ENCODE measurements at places on chromosomes 2 and 18.

DNA sequence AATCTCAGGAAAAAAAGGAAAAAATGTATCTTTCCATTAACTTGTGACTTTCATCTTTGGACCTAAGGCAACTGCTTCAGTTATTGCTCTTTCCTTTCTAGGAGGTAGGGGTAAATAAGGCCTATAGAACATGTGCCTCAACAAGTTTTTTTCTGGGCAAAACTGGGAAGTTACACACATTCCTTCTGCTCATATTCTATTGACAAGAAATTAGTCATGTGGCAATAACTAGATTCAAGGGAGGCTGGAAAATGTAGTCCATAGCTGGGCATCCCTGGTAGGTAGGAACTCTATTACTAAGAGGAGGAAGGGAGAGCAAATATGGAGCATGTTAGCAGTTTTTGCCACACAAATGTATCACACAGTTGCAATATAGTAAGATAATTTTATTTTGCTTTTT, 37.7 kb upstream of the NEMP2 start:
- DNase-seq: no peak

DNA sequence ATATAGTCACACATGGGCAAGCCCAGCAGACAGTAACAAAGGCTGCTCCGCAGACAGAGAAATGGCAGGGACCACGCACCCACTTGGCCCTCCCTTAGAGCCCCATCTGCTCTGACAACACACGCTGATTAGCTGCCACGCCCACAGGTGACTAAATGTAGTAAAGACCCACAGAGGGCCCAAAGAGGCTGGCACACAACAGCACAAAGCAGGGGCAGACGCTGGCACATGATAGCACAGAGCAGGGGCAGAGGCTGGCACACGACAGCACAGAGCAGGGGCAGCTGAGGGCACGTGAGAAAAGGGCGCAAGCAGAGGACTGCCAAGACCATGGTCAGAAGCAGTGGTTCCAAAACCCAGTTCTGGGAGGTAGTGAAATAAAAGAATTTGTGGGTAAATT, 10.6 kb downstream of the AFG3L2 start:
- DNase-seq: no peak

DNA sequence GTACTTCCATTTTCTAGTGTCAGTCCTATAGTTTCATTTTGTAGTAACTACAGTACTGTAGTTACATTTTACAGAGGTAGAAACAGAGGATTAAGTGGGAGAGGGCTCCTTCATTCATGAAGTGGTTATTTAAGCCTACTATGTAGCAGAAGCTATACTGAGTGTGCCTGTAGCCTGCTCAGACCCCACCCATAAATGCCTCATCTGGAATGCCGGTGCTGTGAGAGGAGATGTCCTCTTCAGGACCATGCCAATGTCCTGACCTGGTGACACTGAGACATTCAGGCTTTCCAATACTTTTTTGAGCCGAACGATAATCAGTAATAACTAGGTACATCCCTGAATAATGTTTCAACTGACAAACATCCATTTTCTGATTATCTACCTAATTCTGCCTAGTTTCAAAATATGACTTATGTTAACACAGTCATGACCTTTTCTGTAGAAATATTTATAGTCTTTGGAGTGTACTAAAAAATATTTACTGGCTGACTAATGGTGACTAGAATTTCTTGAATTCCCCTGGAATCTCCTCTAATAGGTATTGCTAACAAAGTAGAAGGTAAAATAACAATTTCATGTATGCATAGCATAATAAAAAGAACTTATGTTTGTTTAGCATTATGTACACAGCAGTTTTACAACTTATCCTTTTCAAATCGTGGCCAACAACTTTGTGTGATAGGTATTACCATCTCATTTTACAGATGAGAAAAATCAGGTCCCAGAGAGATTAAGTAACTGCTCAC, 10.2 kb upstream of the ARHGAP28 start:
- DNase-seq: no peak

DNA sequence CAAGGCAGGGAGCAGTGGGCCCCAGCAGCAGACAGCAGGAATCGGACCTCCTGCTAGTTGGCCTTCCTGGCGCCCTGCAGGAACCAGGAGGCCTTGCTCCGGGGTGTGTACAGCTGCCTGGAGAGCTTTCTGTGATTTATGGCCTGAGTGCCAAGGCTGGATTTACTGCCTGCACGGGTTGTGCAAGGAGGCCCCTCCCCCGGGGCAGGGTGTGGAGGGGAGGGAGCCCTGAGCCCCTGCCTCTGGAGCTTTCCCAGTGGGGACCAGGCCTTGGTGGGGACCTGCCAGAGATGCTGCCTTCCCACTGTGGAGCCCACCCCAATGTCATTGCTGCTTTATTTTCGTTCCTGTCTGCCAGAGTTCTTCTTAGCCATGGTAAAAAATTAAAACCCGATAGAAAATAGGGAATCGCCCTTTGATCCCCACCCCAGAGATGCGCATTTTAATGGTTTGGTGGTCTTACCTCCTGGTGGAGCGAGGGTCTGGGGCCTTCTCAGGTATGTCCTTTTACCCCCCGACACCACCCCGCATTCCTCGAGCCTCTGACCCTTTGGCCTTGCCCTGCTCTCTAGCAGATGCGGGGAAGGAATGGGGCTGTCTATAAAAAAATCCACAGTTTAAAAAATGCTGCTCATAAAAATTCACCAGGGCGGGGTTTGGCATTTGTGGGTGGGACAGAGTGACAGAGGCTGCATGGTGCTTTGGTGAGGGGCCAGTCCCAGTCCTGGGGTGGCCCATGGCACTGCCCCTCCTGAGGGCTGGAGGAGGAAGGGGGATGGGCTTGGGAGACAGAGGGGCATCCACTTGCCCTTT, 6.9 kb upstream of the RALB start:
- DNase-seq: peak; percentile 75

- DNase-seq: no peak
Measured at GRCh38 chr2:207967121-207967520, 58.2 kb downstream of the PLEKHM3 start.

- DNase-seq: no peak
Measured at GRCh38 chr2:30305235-30305634, 73.9 kb downstream of the LBH start.

DNA sequence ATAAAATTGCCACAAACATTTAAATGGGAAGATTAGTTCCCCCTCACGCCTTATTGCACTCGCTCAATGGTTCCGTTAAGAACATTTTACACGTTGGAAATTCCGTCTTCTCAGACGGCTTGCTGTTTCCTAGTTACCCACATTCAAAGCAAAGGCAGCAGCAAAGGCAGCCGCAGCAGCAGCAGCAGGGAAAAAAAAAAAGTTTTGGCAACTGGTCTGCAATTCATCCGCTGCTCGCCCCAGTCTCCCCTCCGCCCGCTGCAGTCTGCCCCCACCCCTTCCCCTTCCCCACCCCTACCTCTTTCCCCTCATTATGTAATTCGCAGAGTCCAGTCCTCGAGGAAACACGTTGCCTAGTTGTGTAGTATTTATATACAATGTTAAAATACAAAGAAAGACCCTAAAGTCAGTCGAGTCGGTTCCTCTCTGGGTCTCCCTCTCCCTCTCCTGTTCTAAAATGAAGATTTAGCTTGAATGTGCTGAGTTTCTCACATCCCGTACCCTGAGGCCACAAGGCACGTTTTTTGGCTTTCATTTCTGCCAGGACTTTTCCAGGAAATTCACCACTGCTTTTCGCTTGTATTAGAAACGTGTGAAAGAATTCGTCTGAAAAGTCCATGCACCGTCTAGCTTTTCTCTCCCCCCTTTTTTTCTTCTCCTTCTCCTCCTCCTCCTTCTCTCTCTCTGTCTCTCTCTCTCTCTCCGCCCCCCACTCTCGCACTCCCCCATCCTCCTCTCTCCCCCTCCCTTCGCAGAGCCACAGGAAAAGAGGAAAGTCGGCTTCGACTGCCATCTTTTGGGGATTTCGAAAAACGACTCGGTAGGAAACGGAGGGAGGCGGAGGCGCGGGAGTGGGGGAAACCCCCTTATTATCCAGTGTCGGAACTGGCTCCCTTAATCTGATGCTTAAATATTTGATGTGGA, 140.0 kb downstream of the MEIS1 start:
- DNase-seq: peak; percentile 62

GRCh38 chr2:147076634-147077033, 768.2 kb upstream of the ACVR2A start:
- no peak for DNase-seq

GRCh38 chr2:25039126-25039525, 2.8 kb upstream of the EFR3B start:
- DNase-seq: no peak

GRCh38 chr18:54551590-54551989, 39.5 kb upstream of the DYNAP start:
- DNase-seq: no peak

GRCh38 chr2:10242451-10242850, 60.3 kb upstream of the HPCAL1 start:
- DNase-seq: no peak

All from SHP77 treated with DMSO at 0.1 percent for 48 hours (cell line).